CD14-positive monocyte (primary cell): ENCODE measurements at places on chromosomes 2 and 18.
A peak's percentile ranks its signal among the peaks of the same experiment; 100 is the strongest.

GRCh38 chr18:13574355-13574754 is 152.0 kb downstream of the FAM210A start:
- no peak overlapping the region for H3K4me3 ChIP-seq
- H3K27ac ChIP-seq, result no peak overlapping the region
- H3K36me3 ChIP-seq, result no peaks in the 10 kb centered on the region
- H3K27me3 ChIP-seq, result no peaks in the 10 kb centered on the region
- DNase-seq, result no peak
- peaks cover 35% of the 10 kb centered on the region for H3K4me1 ChIP-seq

- no peak overlapping the region for H3K4me3 ChIP-seq
- no peaks in the 10 kb centered on the region for H3K27me3 ChIP-seq
- H3K4me1 ChIP-seq, result peaks cover 13% of the 10 kb centered on the region
- no peak overlapping the region for H3K27ac ChIP-seq
- DNase-seq, result no peak
Observed at GRCh38 chr2:202721621-202722020, 86.9 kb downstream of the FAM117B start.

- H3K4me1 ChIP-seq, result no peaks in the 10 kb centered on the region
- no peak overlapping the region for H3K27ac ChIP-seq
- H3K27me3 ChIP-seq, result no peaks in the 10 kb centered on the region
- H3K4me3 ChIP-seq, result no peak overlapping the region
Observed at GRCh38 chr2:39529836-39530235, 92.8 kb upstream of the MAP4K3 start.

DNA sequence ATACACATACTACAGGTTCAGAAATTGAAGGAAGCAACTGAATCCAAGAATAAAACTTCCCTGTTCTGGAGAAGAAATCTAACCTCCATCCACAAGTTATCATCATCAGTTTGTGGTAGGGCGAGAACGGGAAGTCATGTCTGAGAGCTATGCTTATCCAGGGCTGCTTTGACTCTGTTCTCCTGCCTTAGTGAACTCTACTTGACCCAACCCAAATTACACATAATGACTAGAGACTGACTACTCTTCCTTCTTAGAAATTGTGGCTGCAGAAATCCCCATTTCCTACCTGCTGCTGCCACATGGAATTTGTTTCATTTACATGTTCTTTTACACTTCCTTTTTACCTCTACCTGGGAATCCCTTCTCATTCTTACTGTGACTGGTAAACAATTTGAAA is 1102.6 kb upstream of the PIK3C3 start:
- no peak for DNase-seq
- no peak overlapping the region for H3K27ac ChIP-seq
- no peaks in the 10 kb centered on the region for H3K36me3 ChIP-seq
- H3K4me3 ChIP-seq, result no peak overlapping the region
- no peaks in the 10 kb centered on the region for H3K4me1 ChIP-seq

- H3K27ac ChIP-seq, result no peak overlapping the region
- H3K4me1 ChIP-seq, result no peaks in the 10 kb centered on the region
- H3K4me3 ChIP-seq, result no peak overlapping the region
- H3K36me3 ChIP-seq, result no peaks in the 10 kb centered on the region
- no peaks in the 10 kb centered on the region for H3K27me3 ChIP-seq
Observed at GRCh38 chr2:68115965-68116364, 41.7 kb upstream of the PNO1 start.

GRCh38 chr2:206217743-206218142 is 56.7 kb upstream of the ZDBF2 start:
- H3K4me1 ChIP-seq, result peaks cover 26% of the 10 kb centered on the region
- H3K27ac ChIP-seq, result no peak overlapping the region
- peaks cover 21% of the 10 kb centered on the region for H3K27me3 ChIP-seq

DNA sequence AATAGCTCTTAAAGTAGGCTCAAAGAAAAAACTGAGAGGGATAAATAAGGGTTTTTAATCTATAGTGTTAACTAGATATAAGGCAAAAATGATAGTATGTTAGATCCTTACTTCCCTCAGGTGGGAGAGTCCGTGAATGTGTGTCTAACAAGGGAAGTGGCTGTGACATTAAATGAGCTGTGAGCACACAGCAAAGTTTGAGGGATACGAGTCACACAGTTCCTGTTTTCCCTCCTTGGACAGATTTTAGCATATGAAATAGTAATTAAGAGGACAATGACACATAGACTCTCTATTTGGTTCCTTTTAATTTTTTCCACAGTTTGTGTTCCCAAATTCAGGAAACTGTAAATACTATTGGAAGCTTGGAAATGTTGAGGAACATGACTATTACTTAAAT is 148.4 kb upstream of the CAVIN2 start:
- H3K27ac ChIP-seq, result no peak overlapping the region
- H3K4me3 ChIP-seq, result no peak overlapping the region
- no peaks in the 10 kb centered on the region for H3K27me3 ChIP-seq
- no peak for DNase-seq
- H3K4me1 ChIP-seq, result no peaks in the 10 kb centered on the region

DNA sequence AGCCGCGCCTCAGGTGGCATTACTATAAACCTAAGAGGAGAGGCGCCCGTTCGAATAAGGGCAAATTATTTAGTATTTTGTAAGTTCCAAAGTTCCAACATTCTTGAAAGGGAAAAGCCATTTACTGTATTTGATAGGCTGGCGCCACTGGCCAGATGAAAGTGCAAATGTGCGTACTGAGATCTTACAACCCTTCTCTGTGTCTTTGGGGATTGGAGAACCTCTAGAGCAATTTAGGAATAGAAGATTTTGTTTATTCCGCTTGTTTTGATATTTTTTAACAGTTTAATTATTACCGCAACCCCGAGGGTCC is 467 bp upstream of the WDR35 start:
- H3K4me3 ChIP-seq, result peak overlapping the region; percentile 87
- H3K27ac ChIP-seq, result no peak overlapping the region
- H3K27me3 ChIP-seq, result peaks cover 18% of the 10 kb centered on the region
- H3K4me1 ChIP-seq, result peaks cover 23% of the 10 kb centered on the region
- DNase-seq, result no peak

DNA sequence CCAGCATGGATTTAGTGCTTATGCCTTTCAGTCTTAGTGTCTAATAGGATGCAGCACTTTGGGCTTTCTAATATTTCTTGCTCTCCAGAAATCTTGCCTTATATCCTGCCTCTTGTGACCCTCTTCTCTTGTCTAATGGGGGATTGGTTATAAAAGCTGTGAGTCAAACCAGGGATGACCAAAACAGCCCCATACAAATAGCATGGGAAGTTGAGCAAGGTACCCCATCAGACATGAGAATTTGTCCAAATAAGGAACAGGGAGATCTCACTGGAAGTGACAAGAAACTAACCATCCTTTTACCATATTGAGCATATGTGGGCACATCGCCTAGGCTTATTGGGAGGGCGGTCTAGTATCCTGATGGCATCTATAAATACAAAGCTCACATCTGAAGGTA is 78.8 kb upstream of the BZW1 start:
- H3K36me3 ChIP-seq, result no peaks in the 10 kb centered on the region
- no peaks in the 10 kb centered on the region for H3K27me3 ChIP-seq
- H3K4me3 ChIP-seq, result no peak overlapping the region
- H3K4me1 ChIP-seq, result no peaks in the 10 kb centered on the region

DNA sequence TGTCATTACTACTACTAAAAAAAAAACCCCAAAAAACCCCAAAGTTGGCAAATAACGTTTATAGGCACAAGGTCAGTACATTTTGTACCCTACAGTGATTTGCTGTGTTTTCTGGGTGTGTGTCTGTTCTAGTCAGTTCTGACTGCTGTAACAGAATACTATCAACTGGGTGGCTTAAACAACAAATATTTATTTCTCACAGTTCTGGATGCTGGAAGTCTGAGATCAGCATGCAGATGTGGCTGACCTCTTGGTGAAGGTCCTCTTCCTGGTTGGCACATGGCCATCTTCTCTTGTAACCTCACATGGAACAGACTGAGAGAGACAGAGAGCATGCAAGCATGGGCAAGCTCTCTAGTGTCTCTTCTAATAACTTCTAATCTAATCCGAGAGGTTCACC is 103.1 kb downstream of the CERS6 start:
- peaks cover 34% of the 10 kb centered on the region for H3K36me3 ChIP-seq
- DNase-seq, result no peak
- H3K4me3 ChIP-seq, result no peak overlapping the region

DNA sequence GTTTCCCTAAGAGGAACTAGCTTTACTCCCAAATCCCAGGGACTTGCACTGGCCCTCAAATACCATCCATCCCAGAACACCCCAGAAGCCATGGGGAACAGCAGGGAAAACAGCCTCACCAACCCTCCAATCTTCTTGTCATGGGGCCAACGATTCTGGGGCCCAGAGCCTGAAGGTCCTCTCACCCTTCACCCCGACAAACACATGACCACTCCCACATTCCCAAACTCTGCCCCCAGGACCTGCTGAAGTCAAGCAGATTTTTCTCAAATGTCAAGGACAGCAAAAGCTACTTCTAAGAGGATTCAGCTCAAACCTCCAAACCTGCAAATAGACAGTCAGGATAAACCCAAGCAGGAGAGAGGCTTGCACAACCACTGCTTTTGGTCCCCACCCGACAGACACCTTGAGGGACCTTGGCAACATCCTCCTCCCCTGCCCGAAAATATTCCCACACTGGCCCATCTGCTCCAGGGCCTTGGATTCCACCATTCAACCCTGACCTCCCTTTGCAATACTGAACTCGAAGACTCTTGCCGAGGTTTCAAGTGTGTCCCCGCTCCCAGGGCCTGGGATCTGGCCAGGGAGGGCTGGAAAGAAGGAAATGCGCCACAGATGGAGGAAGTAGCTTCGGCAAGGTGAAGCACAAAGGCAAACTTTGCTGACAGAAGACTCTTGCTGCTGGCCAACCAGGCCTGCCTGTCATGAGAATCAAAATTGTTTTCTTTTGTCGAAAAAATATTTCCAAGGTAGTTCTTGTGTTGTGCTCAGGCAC is 143.3 kb downstream of the ZFP36L2 start:
- H3K4me3 ChIP-seq, result no peak overlapping the region
- no peaks in the 10 kb centered on the region for H3K36me3 ChIP-seq
- peaks cover 73% of the 10 kb centered on the region for H3K4me1 ChIP-seq
- peak; percentile 25 for DNase-seq
- no peak overlapping the region for H3K27ac ChIP-seq

DNA sequence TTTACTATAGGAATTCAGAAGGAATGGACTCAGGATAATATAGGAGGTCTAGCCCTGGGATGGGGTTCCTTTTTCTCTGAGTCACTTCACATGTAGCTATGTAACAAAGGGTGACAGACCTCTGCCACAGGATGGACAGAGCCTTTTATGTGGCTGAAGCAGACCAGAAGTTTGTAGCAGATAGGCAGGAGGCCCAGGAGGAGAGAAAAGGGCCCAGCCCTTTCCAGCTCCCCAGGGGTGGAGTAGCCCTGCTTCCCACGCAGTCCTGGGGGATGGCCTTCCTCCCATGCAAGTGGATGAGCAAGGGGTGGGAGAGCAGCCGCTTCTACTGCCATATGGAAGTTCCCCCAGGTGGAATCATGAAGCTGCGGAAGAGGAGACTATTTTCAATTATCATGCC is 40.3 kb downstream of the ARMC9 start:
- H3K4me1 ChIP-seq, result peaks cover 15% of the 10 kb centered on the region
- no peak overlapping the region for H3K4me3 ChIP-seq
- DNase-seq, result no peak
- H3K36me3 ChIP-seq, result no peaks in the 10 kb centered on the region
- H3K27ac ChIP-seq, result no peak overlapping the region

DNA sequence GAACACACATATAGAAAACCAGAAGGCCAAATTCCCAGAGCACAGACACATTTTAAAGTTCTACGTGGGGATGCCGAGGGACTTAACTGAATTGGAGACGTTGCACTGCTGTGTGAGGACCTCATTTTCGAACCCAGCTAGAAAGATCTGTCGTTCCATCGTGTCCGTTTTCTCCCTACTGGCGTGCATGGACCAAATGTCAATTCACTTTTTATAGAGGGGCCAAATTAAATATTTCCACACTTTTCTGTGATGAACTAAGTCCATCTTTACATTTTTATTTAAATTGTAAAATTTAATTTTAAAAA is 692 bp upstream of the TSHZ1 start:
- H3K4me3 ChIP-seq, result peak overlapping the region; percentile 91
- peak overlapping the region; percentile 79 for H3K27ac ChIP-seq
- no peaks in the 10 kb centered on the region for H3K36me3 ChIP-seq
- no peak for DNase-seq

DNA sequence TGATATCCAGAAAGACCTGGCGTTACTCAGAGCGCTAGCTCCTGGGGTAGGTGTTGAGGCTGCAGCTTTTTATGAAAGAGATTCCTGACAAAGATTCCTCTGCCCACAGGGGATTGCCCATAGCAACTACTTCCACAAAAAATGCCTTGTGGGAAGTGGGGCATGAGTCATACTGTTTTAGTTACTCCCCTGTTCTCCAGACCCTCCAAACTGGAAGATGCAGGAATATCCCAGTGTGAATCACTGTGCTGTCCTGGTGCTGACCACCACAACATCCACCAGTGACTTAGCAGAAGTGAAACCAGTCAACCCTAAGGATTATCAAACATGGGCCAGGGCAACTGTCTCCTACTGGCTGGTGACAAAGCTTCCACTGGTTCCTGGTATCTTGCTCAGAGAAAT is 61.8 kb downstream of the CDH2 start:
- no peaks in the 10 kb centered on the region for H3K36me3 ChIP-seq
- no peak overlapping the region for H3K27ac ChIP-seq
- no peaks in the 10 kb centered on the region for H3K4me1 ChIP-seq
- no peaks in the 10 kb centered on the region for H3K27me3 ChIP-seq
- H3K4me3 ChIP-seq, result no peak overlapping the region

DNA sequence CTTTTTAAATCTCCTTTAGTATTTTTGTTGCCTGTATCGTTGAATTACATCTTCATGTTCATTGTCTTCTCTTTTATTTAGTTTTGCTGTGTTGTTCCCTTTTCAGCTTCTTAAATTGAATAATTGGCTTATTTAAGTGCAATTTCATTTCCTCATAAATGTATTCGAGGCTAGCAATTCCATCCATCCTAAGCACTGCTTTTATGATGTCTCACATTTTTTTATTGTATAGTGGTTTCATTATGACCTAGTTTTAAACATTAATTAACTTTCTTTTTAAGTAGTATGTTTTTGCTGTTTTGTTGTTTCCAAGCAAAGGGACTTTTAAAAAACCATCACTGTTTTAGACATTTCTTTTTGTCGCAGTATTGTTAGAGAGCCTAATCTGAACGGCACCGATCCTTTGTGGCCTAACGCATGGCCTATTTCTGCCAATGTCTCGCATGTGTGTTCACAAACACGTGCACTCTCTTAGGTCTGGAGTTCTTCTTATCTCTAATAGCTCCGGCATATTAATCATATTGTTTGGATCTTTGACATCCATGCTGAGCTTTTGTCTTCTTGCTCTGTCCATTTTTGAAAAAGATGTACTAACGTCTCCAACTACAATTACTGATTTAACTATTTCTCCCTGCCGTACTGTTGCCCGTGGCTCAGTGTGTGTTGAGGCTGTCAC is 59.6 kb upstream of the ZNF516 start:
- H3K4me1 ChIP-seq, result peaks cover 51% of the 10 kb centered on the region
- no peak for DNase-seq
- H3K27ac ChIP-seq, result peak overlapping the region; percentile 73
- H3K36me3 ChIP-seq, result no peaks in the 10 kb centered on the region
- no peaks in the 10 kb centered on the region for H3K27me3 ChIP-seq

- DNase-seq, result no peak
- H3K4me3 ChIP-seq, result no peak overlapping the region
- no peaks in the 10 kb centered on the region for H3K27me3 ChIP-seq
- H3K36me3 ChIP-seq, result no peaks in the 10 kb centered on the region
Observed at GRCh38 chr18:5095239-5095638, 101.8 kb downstream of the AKAIN1 start.
